ENCODE measurements at places on chromosomes 11 and 22.

DNA sequence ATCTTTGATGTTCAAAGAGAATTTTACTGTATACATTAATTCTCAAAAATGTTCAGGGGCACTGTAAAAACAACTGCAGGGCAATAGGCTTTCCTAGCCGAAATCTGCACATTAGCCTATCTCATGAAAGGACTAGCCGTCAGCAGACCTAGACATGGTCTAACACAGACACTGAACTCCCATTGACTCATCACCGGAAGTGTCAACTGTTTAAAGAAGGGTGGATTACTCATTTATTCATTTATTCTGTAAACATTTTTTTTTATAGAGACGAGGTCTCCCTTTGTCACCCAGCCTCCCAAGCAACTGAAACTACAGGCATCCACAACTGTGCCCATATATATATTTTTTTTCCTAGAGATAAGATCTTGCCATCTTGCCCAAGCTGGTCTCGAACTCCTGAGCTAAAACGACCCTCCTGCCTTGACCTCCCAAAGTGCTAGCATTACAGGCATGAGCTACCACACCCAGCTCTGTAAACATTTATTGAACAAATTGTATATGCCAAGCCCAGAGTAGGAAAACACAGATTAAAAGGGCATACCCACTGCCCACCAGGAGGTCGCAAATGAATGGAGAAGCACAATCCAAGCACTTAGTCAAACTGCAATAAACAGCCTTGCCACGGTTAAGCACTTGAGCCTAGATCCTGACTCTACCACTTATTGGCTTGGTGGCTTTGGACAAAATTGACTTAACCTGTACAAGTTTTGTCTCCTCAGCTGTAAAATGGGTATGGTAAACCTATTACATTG lies 26.6 kb downstream of the RAB30 start:
- DNase-seq: peak; percentile 63

DNA sequence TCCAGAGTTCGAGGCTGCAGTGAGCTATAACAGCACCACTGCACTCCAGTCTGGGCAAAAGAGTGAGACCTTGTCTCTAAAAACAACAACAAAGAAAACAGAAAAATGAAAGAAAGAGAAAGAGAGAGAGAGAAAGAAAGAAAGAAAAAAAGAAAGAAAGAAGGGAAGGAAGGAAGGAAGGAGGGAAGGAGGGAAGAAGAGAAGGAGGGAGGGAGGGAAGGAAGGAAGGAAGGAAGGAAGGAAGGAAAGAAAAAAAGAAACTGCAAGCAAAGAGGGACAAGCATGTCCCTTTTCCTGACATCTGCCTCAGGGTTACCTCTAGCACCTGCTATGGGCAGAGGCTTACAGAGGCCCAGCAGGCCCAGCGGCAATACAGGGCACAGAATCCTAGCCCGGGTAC lies 475.0 kb downstream of the MIAT start:
- DNase-seq: no peak

- no peak for DNase-seq
These were observed 255.2 kb downstream of the MN1 start for GRCh38 chr22:27546157-27546935.

- no peak for DNase-seq
These were observed 101.7 kb downstream of the FAM181B start for GRCh38 chr11:82631722-82632630.

- peak; percentile 35 for DNase-seq
These were observed 33.1 kb downstream of the EHF start for GRCh38 chr11:34653851-34654482.

- DNase-seq: no peak
These were observed 16.8 kb downstream of the DGCR2 start for GRCh38 chr22:19105456-19105855.

- no peak for DNase-seq
These were observed 2.4 kb downstream of the MAPK11 start for GRCh38 chr22:50267591-50268390.

DNA sequence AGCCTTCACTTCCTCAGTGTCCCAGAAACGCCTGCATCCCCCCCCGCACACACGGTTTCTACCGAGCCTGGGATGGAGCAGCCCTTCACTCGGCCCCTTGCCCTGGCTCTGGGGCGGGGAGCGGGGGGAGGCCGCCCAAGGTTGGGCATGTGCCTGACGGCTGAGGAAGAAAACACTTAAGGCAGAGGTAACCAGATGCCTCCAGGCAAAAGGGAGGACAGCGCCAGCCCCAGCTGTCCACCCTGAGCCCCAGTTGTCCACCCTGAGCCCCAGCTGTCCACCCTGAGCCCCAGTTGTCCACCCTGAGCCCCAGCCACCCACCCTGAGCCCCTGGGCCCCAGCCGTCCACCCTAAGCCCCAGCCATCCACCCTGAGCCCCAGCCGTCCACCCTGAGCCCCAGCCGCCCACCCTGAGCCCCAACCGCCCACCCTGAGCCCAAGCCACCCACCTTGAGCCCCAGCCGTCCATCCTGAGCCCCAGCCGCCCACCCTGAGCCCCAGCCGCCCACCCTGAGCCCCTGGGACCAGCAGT lies 3.8 kb upstream of the TTLL8 start:
- DNase-seq: no peak

DNA sequence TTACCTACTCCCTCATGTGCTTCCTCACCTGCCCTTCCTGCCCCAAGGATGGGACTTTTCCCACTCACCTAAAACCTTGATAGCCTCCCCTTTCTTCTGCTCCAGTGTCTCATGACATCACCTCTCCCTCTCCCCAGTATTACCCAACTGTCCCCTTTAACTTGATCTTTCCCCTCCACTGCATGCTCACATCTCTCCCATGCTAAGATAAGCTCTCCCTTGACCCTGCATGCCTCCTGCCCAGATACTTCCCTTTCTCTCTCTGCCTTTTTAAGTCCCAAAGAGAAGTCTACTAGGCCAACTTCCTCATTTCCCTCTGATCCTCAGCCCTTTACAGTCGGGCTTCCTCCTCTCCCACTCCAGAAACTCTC lies 14.8 kb downstream of the CD3E start:
- no peak for DNase-seq

- DNase-seq: no peak
These were observed 36.6 kb downstream of the PDGFB start for GRCh38 chr22:39208013-39208680.

- no peak for DNase-seq
These were observed 4.8 kb upstream of the VPS11 start for GRCh38 chr11:119062779-119063178.

DNA sequence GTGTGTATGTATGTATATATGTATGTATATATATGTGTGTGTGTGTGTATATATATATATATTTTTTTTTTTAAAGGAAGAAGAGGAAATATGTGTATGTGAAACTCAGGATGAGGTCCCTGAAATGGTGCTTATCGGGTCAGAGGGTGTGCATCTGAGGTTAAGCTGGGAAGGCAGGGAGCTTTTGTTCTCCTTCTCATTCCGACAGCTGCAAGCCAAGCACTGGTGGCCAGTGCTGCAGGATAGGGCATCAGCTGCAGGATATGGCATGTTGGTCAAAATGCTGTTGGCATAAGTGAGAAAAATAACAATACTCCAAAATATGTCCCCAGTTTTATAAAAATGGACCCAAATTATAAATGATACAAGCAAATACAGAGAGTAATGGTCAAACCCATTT lies 7.4 kb downstream of the SNRPD3 start:
- DNase-seq: no peak

DNA sequence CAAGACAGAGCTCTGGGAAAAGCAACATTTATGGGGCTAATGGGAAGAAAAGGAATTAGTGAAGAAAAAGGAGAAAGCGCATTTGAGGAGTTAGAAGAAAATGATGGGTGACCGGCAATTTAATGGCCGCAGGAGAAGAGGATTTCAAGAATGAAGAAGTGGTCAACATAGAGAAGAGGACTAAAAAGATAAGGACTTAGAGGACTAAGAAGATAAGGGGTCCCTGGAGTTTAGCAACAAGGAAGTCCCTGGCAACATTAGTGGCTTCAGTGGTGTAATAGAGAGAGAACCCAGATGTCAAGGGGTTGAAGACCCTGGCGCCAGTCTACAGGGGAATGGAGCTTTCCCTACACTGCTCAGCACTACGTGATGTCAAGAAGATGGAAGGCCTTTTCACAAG lies 32.3 kb downstream of the WEE1 start:
- no peak for DNase-seq

DNA sequence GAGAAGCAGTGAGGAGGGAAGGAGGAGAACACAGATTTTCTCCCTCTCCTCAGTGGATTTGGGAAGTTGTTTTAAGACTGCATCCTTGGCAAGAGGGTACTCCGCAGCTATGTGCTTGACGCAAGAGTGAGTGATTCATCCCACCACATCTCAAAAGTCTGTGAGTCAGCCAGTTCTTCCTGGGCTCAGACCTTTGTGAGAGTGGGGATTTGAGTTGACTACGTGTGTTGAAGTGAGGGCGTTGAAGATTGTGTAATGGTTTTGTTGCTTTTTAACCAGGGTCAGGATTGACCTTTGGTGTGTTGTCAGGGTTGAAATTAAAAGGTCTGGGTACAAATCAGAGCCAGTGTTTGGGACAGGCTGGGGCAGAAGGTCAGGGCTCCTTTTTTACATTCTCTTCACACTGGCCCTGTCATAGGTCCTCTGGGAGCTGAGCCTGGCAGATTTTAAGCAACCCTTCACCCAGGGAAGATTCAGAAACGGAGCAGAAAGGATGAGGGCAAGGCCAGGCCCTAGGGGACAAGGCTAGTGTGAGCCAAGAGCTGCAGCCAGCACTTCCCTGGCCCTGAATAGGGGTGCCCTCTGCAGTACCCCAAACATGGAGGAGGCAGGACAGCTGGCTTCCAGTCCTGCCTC lies 4.2 kb upstream of the C11orf86 start:
- DNase-seq: no peak

GRCh38 chr11:31301549-31302510 lies 67.7 kb downstream of the DCDC1 start:
- DNase-seq: no peak

DNA sequence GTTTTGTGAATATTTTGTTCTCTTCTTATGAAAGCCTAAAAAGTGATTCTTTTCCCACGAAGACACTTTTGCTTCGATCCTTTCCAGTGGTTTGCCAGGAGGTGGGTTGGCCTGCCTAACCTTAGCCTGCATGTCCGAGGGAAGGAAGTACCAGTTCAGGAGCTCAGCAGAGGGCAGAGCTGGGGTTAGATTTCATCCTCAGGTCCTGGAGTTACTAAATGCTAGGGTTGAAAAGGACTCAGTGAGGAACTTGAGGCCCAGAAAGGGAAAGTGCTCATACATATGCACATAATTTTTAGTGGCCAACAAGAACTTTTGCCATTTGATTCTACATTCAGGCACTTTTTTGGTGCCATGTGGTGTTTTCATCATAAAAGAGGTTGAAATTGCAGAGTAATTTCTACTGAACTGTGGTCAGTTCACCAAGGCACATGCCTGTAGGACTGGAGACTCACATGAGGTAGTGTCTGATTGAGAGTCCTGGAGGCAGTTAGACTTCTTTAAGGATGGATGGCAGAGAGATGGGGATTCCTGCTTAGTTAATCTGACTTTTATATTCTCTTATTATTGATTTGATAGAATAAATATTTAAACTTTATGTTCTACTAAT lies 36.7 kb downstream of the NCAM1 start:
- no peak for DNase-seq

GRCh38 chr22:49929994-49930575 lies 11.7 kb downstream of the CRELD2 start:
- DNase-seq: no peak

GRCh38 chr22:46025973-46026898 lies 49.3 kb upstream of the WNT7B start:
- no peak for DNase-seq

DNA sequence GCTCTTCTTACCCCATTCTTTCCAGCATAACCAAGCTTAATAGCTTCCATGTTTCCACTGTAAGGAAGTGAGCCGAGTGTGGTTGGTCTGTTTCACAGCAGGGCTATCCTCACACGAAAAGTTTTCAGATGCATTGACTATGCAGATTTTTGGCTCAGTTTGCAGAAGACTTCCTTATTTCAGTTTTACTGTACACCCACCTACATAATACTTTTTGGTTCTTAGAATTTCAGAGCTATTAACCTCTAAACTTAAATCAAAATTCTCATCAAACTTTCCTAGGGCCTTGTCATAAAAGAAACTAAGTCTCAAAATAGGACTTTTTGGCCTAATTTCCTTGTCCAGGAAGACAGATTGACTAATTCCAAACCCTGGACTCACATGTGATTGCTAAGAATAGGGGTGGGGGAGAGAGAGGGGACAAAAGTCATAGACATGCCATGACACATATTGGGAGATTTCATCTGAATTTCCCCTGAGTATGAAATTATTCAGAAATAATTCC lies 7.3 kb upstream of the EHF start:
- DNase-seq: no peak

DNA sequence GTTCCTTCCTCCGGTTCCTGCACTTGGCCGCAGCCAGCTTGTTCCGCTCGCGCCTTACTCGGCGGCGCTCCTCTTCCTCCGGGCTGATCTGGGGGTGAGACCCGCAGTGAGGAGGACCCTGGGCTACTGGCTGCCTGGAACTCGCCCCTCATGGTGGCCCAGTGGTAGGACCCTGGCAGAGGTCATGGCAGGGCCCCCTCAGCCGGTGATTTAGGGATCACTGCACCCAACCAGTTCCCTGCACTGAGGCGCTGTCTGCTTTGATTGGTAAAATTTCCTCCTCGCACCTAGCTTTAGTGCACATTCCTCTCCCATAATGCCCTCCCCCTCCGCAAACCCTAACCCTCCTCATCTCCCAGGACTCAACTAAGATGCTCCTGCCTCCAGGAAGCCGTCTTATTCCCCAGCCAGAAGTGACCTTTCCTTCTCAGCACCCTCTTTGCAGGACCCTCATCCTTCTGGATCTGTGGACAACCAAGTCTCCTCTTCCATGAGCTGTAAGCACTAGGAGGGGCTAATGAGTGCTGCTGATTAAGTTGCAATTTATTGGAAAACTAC lies 3.6 kb downstream of the CCDC85B start:
- DNase-seq: no peak

DNA sequence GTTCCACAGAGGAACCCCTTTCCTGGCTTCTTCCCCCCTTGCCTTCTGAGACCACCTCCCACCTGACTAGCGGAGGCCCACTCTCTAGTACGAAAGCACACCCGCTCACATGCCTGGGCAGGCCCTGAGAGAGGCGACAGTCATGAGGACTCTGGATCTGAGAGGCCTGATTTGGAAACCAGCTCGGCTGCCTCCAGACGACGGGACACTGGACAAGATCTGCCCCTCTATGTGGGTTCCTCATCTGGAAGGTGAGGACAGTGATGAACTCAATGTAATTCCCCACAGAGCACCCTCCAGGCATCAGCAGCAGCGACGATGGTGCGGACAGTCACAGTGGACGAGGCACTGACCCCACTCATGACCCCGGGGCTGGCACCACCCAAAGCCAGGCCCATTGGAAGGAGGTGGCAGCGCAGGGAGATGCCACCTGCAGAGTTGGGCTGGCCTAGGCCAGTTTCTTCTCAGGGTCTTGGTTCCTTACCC lies 7.5 kb downstream of the SULT4A1 start:
- no peak for DNase-seq

DNA sequence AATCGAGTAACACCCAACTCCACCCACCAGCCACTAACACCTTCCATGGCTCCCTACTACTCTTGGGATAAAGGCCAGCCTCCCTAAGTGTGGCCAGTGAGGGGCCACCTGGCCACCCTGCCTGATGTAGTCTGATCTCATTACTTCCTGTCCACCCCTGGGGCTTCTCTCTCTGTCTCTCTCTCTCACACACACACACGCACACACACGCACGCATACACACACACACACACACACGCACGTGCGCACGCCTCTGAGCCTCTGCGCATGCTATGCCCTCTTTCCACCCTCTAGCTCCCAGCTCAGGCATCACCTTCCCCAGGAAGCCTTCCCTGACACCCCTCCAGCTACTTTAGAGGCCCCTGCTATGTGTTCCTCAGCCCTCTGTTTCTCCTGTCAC lies 3.9 kb downstream of the MFNG start:
- no peak for DNase-seq
